Stimulated activated CD4-positive, alpha-beta T cell treated with anti-CD3 and anti-CD28 coated beads, Interleukin-1b, Interleukin-23, amount 100 ng/mL, for 4 hours (primary cell): ENCODE measurements at places on chromosomes 6 and 20.

DNA sequence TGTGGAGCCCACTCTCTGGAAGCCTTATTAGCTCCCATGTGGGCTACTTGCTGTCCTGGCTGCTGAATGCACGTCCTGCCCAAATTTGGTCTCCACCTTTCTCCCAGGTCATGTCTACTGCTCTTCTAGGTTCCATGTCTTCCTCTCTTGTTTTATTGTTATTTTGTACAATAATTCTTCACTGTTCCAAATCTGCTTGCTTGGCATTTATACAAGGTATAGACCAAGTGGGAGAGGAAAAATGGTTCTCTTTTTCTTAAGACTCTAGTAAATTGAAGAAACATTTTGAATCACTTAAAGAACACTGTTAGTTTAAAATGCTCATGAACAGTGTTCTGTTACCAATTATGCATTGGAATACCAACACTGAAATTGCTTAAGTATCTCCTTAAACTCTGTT is 81.6 kb upstream of the SCP2D1 start:
- DNase-seq = no peak

- DNase-seq = no peak
Measured at GRCh38 chr6:136734977-136735376, 57.3 kb downstream of the MAP3K5 start.

GRCh38 chr6:1607516-1608221 is 2.0 kb upstream of the FOXC1 start:
- no peak for DNase-seq

DNA sequence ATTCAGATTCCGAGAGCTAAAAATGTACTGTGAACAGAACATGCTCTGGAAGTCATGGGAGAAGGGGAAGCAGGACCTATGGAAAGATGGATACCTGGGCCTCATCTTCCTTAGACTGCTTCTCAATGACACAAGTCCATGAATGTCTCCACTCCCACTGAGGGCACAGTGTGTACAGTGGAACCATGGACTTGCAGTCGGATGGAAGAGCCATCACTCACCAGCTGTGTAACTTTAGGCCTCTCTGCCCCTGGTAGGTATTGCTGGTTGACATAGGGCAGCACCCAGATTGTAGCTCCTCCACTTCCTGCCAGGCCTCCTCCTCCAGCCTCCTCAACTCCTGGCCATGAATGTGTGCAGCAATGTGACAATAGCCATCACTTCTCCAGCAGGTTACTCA is 52.5 kb downstream of the MAFB start:
- DNase-seq = no peak

- no peak for DNase-seq
Measured at GRCh38 chr6:140932909-140933308, 1199.8 kb upstream of the GJE1 start.

- DNase-seq = no peak
Measured at GRCh38 chr6:156782691-156783320, 5.6 kb downstream of the ARID1B start.

GRCh38 chr20:3068075-3068474 is 3.3 kb upstream of the OXT start:
- DNase-seq = no peak

- no peak for DNase-seq
Measured at GRCh38 chr20:33079259-33079658, at the start of gene BPIFB4. Gene BPIFB4 (plus strand): TSS chr20:33079643. CDS start chr20:33081527, 1,884 bp downstream.

DNA sequence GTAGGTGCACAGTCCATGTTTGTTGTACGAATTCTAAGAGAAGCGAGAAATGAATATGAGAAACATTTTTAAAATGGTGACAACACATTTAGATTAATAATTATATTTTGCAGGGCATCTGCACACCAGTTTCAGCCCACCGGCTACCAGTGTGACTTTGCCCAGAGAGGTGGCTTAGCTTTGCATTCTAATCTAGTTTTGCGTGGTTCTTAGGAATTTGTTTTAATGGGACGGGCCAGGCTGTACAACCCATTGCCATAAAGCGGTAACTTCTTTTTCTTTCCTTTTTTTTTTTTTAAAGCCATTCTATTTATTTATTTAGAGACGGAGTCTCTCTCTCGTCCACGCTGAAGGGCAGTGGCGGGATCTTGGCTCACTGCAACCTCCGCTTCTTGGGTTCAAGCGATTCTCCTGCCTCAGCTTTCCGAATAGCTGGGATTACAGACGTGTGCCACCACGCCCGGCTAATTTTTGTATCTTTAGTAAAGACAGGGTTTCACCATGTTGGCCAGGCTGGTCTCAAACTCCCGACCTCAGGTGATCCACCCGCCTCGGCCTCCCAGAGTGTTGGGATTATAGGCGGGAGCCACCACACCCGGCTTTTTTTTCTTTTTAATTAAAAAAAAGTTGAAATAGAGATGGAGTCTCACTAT is 829 bp downstream of the MANBAL start:
- no peak for DNase-seq

DNA sequence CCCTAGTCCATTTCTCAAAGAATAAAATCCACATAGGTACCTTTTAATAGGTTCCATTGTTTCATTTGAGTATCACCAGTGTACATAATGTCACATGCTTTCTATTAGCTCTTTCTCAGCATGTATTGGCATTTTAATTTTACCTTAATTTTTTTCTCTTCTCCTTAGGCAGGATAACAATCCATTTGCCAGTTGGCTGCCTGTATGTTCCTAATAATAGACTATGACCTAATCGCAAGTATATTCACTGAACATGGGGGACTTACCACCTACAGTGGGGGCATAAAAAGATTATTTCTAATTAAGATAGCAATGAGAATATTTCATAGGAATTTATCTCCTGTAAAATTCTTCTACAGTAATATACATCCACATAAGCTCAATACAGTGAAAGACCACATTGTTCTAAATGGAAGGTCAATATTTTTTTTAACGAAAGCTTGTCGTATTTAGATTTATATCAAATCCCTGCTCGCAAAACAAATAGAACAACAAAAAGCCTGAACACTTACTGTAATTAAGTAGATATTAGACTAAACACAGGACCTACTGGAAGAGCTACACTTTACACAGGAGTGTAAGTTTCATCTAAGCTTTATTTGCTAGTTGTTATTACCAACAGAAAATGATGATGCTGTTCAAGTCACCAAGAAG is 76.4 kb downstream of the OGFRL1 start:
- no peak for DNase-seq

DNA sequence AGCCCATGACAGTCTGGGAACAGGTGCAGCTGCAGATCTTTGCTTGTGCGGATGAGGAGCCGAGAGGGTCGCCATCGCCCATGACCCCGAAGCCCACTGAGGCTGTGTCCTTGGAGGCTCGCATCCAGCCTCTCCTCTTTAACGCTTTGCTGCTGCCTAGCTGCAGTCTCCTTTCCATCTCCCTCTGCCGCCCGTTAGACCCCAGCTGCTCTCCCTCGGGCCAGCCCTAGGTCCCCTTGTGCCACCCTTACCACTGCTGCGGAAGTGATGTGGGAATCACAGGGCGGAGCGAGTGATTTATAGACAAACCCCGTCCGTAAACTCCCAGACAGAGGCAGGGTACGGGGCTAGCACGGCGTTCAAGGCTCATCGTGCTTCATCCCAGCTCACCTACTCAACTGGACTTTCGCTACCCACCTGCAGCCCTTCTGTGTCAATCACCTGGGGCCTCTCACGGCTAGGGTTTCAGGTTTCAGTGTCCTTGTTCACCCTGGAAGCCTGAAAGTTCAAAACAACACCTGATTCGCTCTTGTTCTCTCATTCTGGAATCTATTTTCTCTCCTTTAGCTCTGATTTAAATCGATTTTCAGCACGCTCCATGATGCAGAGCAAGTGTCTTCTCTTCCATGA is 76.1 kb downstream of the PAX1 start:
- DNase-seq = no peak

DNA sequence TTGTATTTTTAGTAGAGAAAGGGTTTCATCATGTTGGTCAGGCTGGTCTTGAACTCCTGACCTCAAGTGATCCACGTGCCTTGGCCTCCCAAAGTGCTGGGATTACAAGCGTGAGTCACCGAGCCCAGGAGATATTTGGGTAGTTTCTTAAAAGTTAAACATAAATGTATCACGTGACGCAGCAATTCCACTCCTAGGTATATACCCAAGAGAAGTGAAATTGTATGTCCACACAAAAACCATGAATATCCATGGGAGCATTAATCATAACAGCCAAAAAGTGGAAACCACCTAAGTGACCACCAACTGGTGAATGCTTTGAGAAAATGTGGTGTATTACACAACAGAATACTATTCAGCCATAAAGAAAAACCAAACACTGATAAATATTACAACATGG is 164.8 kb downstream of the MRPL14 start:
- DNase-seq = no peak

DNA sequence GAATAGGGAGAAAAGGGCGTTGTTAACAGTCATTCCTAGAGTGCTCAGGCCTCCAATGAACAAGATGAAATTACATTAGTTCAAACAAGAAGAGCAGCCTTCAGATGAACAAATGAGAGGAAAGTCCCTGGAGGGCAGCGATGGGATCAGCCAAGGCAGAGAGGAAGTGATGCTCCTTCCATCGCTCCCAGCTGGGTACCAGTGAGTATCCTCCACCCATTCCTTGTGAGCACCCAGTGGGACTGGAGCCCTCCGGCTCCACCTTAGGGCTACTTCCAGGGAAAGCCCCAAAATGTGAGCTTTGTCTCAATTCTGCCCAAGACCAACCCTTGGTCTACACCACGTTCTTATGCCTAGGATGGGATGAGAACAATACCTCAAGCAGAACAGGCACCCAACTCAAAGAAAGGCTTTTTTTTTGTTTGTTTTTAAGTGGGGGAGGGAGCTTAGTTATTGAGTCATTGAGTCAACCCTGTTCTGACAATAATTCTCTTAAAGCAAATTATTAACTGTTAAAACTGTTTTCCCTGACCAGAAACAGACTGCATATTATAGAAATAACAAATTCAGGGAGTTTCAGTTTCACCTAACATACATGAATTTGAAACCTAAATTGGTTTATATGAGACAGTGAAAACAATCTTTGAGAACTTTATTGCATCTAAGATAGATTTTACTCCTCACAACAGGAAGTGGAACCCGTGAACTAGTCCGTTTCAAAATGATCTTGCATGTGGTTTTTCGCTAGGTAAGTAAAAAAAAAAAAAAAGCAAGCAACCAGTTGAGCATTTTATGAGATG is 106.9 kb downstream of the IPCEF1 start:
- no peak for DNase-seq

GRCh38 chr6:41504466-41505121 is 41.6 kb upstream of the FOXP4 start:
- DNase-seq = no peak

GRCh38 chr6:83114164-83114563 is 46.7 kb downstream of the DOP1A start:
- DNase-seq = no peak

- DNase-seq = no peak
Measured at GRCh38 chr20:49361862-49362660, 84.2 kb upstream of the ZNFX1 start.

- DNase-seq = no peak
Measured at GRCh38 chr20:36802326-36803222, 29.0 kb upstream of the DSN1 start.

DNA sequence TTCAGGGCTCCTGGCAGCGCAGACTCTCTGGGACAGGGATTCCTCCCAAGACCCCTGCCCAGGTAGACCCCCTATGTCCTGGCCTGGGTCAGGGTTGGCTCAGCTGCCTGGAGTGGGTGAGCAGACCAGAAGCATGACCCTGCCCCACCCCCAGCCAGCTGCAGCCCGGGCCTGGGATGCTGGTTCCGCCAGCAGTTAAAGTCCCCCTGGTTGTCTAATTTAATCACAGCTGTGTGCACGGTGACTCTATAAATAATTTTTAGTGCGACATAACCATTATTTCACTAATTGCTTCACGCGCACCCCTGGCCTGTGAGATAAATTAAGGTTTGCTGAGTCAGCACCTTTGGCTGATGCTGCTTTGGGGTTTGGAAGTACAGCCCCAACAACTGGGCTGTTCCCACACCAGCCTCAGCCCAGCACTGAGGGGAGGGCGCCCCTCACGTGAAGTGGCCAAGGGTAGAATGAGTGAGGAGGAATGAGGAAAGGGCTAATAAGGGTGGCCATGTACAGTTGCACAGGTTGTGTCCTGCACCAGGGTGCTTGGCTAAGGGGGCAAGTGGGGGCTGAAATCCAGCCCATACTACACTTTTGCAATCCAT is 26.1 kb upstream of the CDH22 start:
- no peak for DNase-seq

DNA sequence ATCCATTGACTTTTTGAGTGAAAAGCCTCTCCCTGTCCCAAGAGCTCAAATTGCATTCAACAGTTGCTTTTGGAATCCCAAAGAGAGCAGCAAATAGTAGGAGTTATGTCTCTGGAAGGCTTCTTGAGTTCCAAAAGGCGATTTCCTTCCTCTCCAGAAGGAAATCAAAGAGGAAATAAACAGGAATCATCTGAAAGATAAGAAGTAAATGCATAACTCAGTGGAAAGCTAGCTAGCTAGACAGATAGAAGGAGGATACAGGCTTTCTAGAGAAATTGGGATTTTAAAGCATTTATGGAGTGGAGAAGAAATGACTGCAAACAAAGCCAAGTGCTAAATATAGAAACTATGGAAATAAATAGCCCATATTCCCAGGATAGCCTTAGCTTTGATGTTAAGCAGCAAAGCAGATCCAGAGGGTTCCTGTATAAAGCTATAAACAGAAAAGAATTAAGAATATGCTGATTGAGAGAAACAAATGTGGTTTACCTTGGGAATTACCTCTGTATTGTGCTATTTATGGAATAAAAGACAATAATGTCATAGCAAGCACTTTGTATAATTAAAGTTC is 214.7 kb downstream of the PLCB1 start:
- DNase-seq = no peak

GRCh38 chr6:142367061-142367460 is 65.3 kb downstream of the ADGRG6 start:
- DNase-seq = no peak

DNA sequence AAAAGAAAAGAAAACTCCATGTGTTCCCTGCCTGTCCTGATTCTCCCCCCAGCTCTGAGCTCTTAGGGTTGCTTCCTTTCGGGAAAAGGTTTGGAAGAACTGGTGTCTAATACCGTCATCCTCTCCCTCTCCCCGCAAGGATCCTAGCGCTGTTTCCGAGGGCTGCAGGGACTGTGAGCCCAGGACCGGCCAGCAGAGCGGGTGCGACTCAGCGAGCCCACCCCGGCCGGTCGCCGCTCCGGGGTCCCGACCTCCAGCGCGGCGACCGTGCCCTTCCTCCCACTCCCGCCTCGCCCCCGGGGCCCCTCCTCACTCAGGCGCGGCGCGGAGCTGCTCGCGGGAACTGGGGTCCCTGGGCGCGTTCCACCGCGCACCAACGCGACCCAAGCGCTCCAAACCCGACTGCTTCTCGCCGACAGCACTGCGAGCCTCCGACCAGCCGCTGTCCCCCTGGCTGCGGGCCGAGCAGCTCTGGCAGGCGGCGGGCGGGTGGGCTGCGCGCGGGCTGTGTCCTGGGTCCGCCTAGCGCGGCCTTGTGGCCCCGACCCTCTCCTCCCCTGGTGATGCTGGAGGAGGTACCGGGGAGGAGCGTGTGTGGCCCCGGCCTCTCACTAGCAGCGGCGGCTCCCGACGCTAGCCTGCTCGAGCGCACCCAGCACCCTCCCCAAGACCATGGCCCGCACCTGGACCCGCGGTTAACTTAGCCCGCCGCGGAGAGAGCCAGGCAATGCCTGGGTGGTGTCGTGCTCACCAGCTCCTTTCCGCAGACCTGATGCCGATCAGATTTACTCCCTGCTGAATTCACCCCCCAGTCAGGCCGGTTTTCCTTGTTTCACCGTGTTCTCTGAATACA is at the start of gene PLA2G7:
PLA2G7 (minus strand) TSS at position 509 of the 853 bp plus-strand sequence. CDS start 12,484 bp downstream, outside the sequence.
- DNase-seq = no peak
